ENCODE measurements at places on chromosomes 12 and 14.

DNA sequence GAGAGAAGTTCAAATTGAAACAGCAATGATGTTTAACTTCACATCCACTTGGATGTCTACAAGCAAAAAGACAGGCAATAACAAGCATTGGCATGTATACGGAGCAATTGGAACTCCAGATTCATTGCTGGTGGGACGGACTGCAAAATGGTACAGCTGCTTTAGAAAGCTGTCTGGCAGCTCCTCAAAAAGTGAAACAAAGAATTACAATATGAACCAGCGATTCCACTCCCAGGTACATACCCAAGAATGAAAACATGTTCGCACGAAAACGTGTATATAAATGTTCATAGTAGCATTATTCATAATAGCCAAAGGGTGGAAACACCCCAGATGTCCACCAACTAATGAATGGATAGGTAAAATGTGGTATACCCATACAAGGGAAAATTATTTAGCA lies 125.7 kb downstream of the HMGA2 start:
- DNase-seq: no peak

GRCh38 chr12:68786929-68787328 lies 21.0 kb upstream of the MDM2 start:
- no peak for DNase-seq

DNA sequence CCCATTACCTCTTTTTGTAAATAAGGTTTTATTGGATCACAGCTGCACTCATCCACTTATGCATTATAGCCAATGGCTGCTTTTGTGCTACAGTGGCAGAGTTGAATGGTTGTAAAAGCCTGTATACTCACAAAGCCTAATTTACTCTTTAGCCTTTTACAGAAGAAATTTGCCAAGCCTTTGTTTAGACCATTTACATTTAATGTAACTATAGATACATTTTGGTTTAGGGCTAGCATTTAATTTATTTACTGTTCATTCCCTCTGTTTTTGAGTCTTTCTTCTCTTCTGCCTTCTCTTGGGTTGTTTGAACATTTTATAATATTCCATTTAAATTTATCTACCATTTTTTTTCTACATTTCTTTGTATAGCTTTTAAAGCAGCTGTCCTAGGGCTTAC lies 217.1 kb upstream of the AMIGO2 start:
- no peak for DNase-seq

- DNase-seq: no peak
Measured at GRCh38 chr14:79175671-79176070, 1005.5 kb downstream of the NRXN3 start.

- DNase-seq: no peak
Measured at GRCh38 chr14:68146818-68147217, 327.2 kb downstream of the RAD51B start.

GRCh38 chr12:20443792-20444191 lies 75.5 kb downstream of the PDE3A start:
- DNase-seq: no peak

- DNase-seq: no peak
Measured at GRCh38 chr12:88575361-88575970, 4.8 kb downstream of the KITLG start.

GRCh38 chr14:71952381-71953363 lies 20.4 kb downstream of the RGS6 start:
- no peak for DNase-seq

GRCh38 chr12:91413581-91414546 lies 231.2 kb upstream of the DCN start:
- no peak for DNase-seq

DNA sequence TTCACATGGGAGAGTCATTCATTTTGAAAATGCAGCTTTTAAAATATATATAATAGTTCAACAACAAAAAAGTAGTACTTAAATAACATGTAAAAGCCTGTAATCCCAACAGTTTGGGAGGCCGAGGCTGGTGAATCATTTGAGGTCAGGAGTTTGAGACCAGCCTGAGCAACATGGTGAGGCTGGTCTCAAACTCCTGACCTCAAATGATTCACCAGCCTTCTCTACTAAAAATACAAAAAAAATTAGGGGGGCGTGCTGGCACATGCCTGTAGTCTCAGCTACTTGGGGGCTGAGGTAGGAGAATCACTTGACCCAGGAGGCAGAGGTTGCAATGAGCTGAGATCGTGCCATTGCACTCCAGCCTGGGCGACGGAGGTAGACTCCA lies 256.3 kb upstream of the RGS6 start:
- no peak for DNase-seq

- DNase-seq: no peak
Measured at GRCh38 chr14:76765461-76765931, 4.2 kb downstream of the VASH1 start.

- DNase-seq: no peak
Measured at GRCh38 chr14:81384900-81385299, 15.2 kb downstream of the STON2 start.

DNA sequence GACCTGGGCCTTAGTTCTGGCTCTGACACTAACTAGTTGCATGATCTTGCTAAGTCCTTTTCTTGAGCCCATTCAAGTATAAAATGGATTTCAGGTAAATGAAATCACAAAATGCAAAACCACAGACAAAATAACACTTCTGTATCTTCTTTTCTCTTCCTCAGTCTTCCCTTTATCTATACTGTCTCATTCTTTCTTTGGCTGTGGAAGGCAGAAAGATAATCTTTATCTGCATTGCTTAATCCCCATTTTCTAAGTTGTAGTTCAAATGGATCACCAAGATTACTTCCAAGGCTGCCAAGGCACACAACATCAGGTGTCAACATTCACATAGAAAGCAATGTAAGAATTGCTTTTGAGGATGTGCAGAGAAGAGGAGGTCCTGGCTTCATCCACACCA lies 30.3 kb downstream of the TESPA1 start:
- no peak for DNase-seq

- DNase-seq: no peak
Measured at GRCh38 chr14:51002406-51002999, 58.2 kb upstream of the PYGL start.

- DNase-seq: no peak
Measured at GRCh38 chr14:27845902-27846301, 920.7 kb upstream of the FOXG1 start.

- no peak for DNase-seq
Measured at GRCh38 chr14:92928258-92928629, 5.3 kb downstream of the CHGA start.

- no peak for DNase-seq
Measured at GRCh38 chr14:61644175-61644574, 51.1 kb upstream of the HIF1A start.

- DNase-seq: no peak
Measured at GRCh38 chr12:88638966-88639760, 58.9 kb upstream of the KITLG start.

All from SIG-M5 (cell line).